ENCODE measurements at places on chromosomes 13 and 19. TPM values are rescaled to one million over a fixed set of nuclear protein-coding genes. Genes with fewer than 3 reads are reported as not detected.

Gene OR7A10
- not detected for total RNA-seq

Gene SRRM5
- total RNA-seq = 0.64 TPM

Gene ATP8A2
- not detected for total RNA-seq

Gene PTGER1
- 0.27 TPM for total RNA-seq

Gene PROZ
- total RNA-seq = not detected

Gene ZNF730
- 0.86 TPM for total RNA-seq

Gene C19orf33
- total RNA-seq = 2.0 TPM

Gene LILRB4
- 0.61 TPM for total RNA-seq

Gene ZNF626
- 17.6 TPM for total RNA-seq

All from B cell (primary cell).